ENCODE measurements at places on chromosomes 7 and 10. TPM values are rescaled to one million over a fixed set of nuclear protein-coding genes. Genes with fewer than 3 reads are reported as not detected.

DNA sequence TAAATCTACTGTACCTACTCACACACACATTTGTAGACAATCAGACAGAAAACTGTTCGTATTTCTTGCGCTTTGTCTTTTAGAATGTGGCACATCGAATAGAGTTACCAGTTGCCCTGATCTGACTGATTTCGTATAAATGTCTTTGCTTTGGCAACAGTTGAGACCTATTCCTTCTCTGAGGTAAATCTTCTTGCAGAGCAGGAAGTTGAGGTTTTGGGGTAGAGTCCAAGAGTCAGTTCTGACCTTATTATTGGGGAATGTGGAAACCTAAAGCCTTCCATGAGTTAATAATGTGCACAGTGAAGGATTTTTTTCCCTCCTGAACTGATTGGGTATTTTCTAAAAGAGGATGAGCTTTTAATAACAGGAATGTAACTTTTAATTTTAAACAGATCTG is 135.3 kb downstream of the KIAA1217 start:
- no peak for DNase-seq

- no peak for DNase-seq
Measured at GRCh38 chr10:4266416-4267085, 481.5 kb upstream of the KLF6 start.

GRCh38 chr7:139359366-139360209 is at the start of gene LUC7L2:
LUC7L2 (plus strand) TSS chr7:139359894; CDS start chr7:139360262, 368 bp downstream.
- peak; percentile 93 for DNase-seq

DNA sequence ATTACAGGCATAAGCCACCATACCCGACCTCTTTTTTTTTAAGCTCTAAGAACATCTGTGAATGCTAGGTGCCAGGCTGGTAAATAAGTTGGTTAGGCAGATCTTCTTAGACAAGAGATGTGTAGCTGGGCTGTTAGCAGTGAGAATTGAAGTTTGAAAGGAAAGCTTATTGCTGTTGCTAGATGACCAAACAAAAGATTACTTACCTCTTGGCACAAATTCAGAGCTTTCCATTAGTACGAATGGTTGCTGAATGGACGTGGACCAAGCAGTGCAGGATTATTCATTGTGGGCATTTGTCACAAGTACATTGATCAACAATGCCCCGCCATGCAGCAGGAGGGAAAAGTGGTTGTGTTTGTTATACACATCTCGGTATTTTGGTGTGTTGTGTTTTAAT is 131.2 kb downstream of the GFRA1 start:
- no peak for DNase-seq

DNA sequence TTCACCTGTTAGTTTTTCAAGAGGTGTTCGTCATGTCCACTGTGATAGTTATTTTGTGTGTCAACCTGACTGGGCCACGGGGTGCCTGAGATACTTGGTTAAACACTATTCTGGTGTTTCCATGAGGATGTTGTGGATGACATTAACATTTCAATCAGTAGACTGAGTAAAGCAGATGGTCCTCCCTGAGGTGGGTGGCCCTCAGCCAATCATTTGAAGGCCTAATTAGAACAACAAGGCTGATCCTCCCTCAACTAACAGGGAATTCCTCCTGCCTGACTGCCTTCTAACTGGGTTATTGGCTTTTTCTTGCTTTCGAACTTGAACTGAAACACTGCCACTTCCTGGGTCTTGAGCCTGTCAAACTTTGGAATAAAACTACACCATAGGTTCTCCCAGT is 75.8 kb downstream of the ENO4 start:
- DNase-seq: no peak

DNA sequence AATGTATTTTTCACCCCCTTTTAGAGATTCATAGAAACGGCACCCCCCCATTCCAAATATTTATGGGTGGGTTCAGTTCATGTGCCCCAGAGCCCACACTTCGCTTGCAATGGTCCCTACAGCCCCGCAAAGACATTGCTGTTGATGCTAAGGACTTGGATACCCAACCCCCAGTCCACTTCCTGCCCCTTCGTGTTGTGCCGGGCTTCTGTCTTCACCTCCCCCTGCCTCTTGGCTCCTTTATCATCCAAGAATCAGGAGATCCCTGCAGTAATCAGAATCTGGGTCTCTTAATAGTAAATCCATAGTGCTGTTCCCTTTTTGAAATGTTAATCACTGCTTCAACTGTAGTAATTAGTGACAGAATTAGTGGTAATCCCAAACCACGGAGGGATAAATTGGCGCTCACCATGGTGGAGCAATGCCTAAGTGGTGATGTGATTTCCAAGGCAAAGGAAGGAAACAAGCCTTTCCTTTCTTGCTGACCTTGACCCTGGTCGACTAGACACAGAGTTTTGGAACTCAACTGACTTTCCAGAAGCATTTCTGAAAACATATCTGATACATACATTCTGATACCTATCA is 67.7 kb downstream of the HK1 start:
- no peak for DNase-seq

GRCh38 chr10:11831520-11831951 is 8.4 kb downstream of the PROSER2 start:
- DNase-seq: no peak

GRCh38 chr10:29896053-29896452 is 163.3 kb downstream of the JCAD start:
- peak; percentile 40 for DNase-seq

DNA sequence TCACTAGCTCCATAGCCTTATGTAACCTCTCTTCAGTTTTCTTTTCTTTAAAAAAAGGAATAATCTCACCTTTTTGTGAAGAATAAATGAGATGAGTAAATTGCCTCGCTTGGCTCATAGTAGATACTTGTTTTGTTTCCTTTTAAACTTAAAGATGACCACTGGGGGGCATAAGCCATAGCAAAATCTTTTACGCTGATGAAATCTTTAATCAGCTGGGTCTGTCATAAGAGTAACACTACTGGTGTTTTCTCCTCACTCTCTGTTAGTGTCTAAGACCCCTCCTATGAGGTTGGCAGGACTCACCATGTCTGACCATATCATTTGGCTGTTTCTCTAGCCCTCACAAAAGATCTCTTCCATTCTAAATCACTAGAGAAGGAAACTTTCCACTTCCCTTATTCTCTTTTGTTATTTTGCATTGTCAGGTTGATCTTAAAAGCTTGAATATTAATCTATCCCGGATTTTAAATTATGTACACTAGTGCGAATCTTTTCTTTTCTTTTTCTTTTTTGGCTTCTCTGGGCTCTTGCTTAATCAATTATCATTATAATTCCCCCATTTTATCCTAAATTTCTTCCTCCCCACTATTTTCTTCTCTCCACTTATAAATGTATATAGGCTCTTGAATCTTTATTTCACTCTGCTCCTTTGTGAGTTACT is 12.5 kb downstream of the STAG3 start:
- DNase-seq: no peak

DNA sequence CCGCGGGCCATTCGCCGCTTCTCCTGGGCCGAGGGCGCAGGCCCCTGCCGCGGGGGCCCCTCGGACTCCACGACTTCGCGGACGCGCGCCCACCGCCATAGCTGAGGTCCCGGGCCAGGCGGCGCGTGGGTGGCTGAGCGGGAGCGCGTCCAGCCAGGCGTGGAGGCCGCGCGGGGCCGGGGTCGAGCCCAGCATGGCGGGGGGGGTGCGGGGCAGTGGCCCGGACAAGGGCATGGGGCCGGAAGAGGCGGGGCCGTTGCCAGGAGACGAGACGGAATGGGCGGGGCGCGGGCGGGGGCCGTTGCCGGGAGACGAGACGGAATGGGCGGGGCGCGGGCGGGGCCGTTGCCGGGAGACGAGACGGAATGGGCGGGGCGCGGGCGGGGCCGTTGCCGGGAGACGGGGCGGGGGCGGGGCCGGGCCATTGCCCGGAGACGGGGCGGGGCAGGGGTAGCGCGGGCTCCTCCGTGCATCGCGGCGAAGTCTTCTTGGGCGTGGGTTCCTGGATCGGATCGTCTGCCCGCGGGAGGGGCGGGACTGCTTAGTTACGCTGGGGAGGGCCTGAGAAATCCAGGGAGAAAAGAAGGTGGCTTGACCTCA is 14.8 kb downstream of the ADAM8 start:
- DNase-seq: no peak

- DNase-seq: no peak
Measured at GRCh38 chr7:146486519-146486918, 369.9 kb downstream of the CNTNAP2 start.

- DNase-seq: no peak
Measured at GRCh38 chr10:12492016-12492415, 142.7 kb downstream of the CAMK1D start.

- no peak for DNase-seq
Measured at GRCh38 chr10:11265484-11265883, 247.8 kb downstream of the CELF2 start.

GRCh38 chr7:44320794-44321371 is 4.5 kb downstream of the CAMK2B start:
- no peak for DNase-seq

- no peak for DNase-seq
Measured at GRCh38 chr10:86955501-86956194, 1.8 kb downstream of the MMRN2 start.

GRCh38 chr10:123945325-123945920 is 53.8 kb upstream of the CPXM2 start:
- DNase-seq: no peak

- no peak for DNase-seq
Measured at GRCh38 chr7:93145354-93145753, 2.8 kb downstream of the SAMD9L start.

- DNase-seq: no peak
Measured at GRCh38 chr7:128231021-128231420, 10.1 kb upstream of the LEP start.

GRCh38 chr10:126041804-126042231 is 145.5 kb downstream of the FANK1 start:
- peak; percentile 92 for DNase-seq

DNA sequence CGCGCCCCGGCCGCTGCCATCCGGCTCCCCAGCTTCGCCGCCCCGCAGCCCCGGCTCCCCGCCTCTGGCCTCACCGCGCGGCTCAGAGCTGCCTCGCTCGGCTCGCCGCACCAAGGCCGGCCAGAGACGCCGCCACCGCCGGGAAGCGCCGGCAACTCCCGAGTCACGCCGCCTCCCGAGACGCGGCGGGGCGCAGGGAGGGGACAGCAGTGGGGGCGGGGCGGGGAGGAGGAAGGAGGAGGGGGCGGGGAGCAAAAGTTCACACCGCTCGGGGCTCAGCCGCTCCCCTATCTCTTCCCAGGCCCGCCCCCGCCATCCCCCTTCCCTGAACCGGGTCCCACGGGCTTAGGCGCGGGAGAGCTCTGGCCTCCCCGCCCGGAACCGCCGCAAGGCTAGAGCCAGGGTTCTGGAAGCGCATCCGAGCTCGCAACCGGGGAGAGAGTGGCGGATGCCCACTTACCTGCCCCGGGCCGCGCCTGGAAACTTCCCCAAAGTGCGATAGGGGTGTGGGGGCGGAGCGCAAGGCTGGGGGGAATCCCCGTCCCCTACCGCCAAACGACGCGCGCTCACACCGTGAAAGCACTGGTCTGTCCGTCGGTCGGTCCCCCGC is 1.0 kb downstream of the CHST15 start:
- DNase-seq: no peak

GRCh38 chr10:69307434-69307833 is 29.1 kb downstream of the HK1 start:
- no peak for DNase-seq

DNA sequence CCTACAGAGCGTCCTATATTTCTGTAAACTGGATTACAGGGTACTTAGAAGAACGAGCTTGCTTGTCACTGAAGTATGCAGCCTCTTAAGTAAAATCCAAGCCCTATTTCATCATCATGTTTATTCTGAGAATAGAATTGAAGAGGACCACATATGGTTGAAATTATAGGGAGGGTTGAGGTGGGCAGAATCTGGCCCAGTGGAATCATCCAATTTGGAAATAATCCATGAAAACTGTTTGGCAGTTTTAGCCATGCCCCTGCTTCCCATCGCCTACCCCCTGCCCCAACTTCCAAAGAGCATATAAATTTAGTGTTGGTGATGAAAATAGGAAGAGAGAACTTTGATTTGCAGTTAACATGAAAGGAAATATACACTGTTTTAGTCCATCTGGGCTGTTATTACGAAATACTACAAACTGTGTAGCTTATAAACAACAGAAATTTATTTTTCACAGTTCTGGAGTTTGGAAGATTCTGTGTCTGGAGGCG is 150.4 kb downstream of the PRKG1 start:
- DNase-seq: no peak

DNA sequence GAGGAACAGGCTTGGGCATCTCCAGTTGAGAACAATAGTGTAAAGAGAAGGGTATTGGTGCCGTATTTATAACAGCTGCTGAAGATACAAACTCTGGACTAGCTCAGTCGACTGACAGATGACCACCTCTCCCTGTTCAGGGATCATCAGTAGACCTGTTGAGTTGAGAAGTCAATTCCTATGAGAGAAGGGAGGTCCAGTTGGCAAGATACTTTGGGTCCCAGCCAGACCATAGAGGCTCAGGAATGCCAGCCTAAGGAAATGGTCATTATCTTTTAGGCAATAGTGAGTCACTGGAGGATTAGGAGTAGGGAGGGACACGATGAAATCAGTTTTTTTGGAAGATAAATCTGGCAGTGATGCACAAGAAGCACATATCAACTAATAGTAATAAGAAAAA is 202.9 kb downstream of the TRIL start:
- no peak for DNase-seq

The MACC1 gene
- under 0.01 TPM for total RNA-seq

The NUTM2E gene
- 0.07 TPM for total RNA-seq

The MBLAC1 gene
- total RNA-seq: 3.0 TPM

The UNCX gene
- not detected for total RNA-seq

The ZNF775 gene
- total RNA-seq: 9.2 TPM

The SFTPA1 gene
- total RNA-seq: not detected

The CDC14C gene
- not detected for total RNA-seq

The TUBGCP2 gene
- 60.9 TPM for total RNA-seq

The ADRA2A gene
- 0.49 TPM for total RNA-seq

The HYCC1 gene
- total RNA-seq: 106 TPM

The CLEC5A gene
- not detected for total RNA-seq

The SH2D4B gene
- under 0.01 TPM for total RNA-seq

The SLC26A5 gene
- total RNA-seq: not detected

The CLCN1 gene
- total RNA-seq: not detected

The SORCS3 gene
- total RNA-seq: not detected

The MALRD1 gene
- total RNA-seq: not detected

The ATP6V0A4 gene
- 0.04 TPM for total RNA-seq
